ENCODE measurements at places on chromosomes 11 and 22.

GRCh38 chr22:41752011-41752970, 48.2 kb upstream of the CCDC134 start:
- no peak for DNase-seq

DNA sequence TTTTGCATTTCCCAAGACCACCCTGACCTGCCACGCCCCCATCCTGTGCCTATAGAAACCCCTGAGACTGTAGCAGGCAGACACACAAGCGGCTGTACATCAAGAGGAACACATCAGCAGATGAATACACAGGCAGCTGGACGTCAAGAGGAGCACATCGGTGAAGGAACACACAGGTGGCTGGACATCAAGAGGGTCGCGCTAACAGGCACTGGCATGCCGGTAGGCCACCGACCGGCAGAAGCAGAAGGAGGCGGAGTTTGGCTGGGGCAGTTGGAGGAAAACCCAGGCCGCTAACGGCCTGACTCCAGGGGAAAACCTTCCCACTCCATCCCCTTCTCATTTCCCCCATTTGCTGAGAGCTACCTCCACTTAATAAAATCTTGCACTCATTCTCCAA, 5.4 kb upstream of the IPO7 start:
- no peak for DNase-seq

DNA sequence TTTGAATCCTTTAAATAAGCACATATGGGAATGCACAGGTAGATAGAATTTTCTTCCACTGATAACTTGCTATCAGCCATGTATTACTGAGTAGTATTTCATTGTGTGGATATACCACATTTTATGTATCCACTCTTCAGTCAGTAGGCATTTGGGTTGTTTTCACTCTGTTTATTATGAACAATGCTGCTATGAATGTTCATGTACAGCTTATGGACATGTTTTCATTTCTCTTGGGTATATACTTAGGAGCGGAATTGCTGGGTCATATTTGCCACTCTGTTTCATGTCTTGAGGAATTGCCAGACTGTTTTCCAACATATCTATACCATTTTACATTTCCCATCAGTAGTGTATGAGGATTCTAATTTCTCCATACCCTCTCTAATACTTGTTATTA, 63.8 kb downstream of the ZNRF3 start:
- DNase-seq = no peak

- DNase-seq = peak; percentile 45
Measured at GRCh38 chr11:71425860-71426259, 22.3 kb downstream of the DHCR7 start.

DNA sequence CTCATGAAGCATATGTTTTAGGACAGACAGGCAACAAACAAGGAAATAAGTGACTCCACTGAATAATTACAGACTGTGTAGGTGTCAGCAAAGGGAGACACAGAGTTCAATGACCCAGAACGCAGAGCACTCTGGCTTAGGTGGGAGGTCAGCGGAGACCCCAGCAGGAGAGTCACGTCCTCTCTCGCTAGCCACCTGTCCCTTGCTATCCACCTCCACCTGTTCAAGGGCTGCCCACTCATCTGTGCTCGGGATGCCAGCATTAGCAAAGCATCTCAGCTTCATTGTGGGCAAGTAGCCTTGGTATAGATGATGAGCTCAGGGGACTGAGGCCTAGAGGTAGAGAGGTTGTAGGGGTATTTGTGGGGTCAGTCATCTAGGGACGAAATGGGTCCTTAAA, 21.8 kb upstream of the ATXN10 start:
- DNase-seq = no peak

Measured in activated effector memory CD4-positive, alpha-beta T cell treated with anti-CD3 and anti-CD28 coated beads, Interleukin-2, amount 50 U/mL, for 16 hours (primary cell).